ENCODE measurements at places on chromosomes 1 and 21.

DNA sequence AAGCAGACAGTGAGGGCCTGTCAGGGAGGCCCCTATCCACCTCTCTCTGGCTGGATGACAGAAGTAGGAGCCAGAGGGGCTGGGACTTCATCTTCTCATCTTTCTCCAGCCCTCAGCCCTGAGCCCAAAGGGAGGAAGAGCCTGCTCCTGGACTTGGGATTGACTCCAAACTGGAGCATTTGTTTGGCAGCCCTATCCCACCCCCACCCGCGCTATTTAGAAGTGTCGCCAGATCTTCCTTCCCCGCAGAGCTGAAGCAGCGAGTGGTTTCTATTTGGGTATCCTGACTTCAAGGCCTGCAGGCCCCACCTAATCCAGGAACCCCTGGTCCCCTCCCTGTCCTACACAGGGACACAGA, 9.6 kb downstream of the NES start:
- DNase-seq, result no peak

GRCh38 chr1:55466373-55466772, 251.2 kb upstream of the USP24 start:
- no peak for DNase-seq

DNA sequence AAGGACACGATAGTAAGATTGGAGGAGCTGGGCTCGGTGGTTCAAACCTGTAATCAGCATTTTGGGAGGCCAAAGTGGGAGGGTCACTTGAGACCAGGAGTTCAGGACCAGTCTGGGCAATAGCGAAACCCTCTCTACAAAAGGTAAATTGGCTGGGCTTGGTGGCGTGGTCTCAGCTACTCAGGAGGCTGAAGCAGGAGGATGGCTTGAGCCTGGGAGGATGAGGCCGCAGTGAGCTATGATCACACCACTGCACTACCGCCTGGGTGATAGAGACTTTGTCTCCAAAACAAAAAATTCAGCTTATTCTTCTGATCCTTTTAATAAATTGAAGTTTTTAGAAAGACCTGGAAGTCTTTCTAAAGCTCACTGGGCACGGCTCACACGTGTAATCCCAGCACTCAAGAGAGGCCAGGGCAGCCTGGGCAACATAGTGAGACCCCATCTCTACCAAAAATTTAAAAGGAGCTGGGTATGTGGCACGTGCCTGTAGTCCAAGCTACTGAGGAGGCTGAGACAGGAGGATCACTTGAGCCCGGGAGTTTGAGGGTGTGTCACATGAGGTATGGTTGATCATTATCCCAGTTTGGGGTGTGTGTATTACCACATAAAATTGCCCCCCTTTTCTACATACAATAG, 15.3 kb downstream of the MASP2 start:
- DNase-seq, result no peak

DNA sequence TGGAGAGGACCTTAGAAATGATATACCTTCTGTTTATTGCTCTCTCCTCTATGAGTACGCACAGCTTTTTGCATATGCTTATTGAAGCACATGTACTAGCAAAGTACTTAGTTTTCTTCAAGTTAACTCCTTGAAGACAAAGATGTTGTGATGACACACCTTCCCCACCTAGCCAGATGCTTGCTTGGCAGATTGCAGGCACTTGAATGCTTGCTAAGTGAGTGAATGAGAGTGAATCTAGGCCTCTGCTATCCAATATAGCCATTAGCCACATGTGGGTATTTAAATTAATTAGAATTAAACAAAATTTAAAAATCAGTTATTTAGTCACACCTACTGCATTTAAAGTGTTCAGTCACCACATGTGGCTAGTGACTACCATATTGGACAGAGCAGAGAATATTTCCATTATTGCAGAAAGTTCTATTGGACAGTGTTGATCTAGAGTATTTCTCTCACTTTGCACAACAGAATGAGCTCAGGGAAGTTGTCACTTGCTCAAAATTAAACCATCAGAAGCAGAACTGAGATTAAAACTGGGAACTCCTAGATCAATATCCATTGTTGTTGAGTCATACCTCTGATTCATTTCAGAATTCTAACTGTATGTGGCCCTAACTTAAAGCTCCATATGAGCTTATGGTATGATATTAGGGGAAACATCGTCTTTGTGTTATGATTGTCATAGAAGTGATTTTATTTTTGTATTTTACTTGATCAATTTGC, 8.6 kb upstream of the EEIG2 start:
- no peak for DNase-seq

- no peak for DNase-seq
Observed at GRCh38 chr1:94384485-94385265, 33.5 kb upstream of the ABCD3 start.

DNA sequence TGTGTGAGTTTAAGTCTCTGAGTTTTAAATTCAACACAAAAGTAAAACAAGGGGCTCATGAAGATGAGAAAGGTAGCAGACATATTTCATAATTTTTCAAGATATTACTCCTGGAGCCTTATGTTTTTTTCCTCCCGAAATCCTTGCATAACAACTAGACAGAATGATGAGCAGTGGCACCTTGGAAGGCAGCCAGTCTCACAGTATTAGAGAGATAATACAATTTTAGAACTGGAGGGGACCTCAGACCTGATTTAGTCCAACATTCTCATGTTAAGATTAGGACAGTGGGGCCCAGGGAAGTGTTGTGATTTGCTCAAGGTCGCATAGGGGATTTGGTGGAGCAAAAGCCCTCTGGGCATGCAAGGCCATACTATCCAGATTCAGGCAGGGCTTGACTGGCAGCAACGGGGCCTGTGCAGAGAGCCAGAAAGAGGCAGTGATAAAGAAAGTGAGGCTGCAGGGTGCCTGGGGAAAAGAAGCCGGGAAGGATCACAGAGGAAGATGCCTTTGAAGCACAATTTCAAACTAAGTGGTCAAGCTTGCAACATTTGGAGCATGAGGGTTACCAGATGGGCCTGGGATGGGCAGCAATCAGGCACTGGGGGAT, 31.4 kb upstream of the BCL9 start:
- no peak for DNase-seq

DNA sequence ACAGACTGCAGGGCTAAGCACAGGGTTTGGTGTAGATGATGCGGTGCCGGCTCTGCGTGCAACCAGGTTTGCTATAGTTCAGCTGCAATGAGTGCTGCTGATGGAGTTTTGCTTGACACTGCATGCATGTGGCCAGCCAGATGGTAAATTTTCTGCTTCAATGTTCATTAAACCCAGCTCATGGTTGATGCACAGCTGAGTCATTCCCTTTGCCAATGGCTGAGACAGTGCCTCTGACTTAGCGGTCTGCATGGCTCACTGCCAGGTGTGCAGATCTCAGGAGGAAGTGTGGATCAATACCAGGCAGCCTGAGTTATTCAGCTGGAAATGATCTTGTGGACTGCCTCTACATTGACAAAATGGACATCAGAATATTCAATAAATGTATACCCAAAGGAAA, 172.7 kb upstream of the ZP4 start:
- no peak for DNase-seq

- DNase-seq, result no peak
Observed at GRCh38 chr21:44383216-44383615, 29.8 kb downstream of the TRPM2 start.

- no peak for DNase-seq
Observed at GRCh38 chr1:246632281-246633168, 66.3 kb downstream of the CNST start.

DNA sequence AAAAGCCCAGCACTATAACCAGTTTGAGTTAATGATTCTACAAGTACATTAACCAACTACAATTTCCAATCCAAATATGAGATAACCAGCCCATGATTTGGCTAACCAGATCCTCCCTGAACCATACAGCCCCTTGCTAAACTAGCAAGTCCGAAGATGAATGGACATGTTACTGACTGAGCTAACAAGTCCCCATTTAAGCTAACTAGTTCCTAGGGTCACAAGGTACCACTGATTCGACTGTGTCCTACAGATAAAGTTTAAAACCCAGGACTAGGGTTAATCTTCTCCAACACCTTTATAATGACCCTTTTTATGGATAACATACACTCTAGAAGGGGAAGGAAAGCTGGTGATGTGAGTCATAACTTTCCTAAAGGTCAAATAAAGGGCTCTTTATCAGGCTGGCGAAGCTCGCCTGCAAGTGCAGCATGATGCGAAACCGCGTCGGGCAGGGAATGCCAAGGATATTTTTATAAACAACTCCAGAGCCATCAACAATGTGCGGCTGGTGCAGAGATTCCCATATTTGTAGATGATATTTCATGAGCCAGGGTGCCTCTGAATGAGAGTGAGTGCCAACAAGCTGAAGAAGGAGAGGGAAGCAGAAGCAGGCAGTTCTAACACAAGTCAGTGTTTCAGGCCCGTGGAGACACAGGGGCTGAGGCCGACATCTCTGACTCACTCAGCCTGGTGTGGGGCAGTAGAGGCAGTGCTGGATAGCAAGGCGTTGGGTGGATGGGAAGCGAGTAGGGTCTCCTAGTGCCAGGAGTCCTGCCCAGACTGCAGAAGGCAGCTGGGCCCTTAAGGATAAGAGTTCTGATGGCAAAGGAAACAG, 75.6 kb upstream of the ROR1 start:
- no peak for DNase-seq

Data from iPS DF 6.9 (cell line).